ENCODE measurements at places on chromosomes 1 and 21.

DNA sequence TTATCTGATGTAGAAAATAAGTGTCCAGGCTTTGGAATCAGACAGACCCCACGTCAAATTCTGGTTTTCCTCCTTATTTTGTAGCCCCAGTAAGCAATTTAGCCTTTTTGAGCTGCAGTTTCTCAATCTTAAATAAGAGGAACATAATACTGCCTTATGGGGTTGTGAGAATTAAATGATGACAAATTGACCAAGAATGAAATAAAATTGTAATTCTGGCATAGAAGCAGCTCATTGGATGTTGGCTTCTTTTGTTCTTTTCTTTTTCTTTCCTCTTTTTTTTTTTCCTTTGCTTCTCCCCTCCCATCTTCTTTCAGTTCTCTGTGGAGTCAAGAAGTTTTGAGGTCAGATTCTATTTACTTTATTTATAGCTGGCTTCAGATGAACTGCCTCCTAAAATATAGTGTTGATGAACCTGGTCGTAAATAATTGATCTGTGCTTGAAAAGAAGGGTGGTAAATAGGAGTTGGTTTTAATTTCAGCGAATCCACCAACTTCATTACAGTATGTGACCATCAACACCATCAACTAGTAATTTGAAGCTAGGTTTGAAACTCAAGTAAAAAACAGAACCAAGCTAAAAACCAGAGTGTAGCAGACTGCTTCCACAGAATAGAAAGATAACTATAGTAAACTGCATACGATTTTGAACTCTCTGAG, 81.1 kb downstream of the CACHD1 start:
- no peak for DNase-seq

- no peak for DNase-seq
These were observed 368.5 kb downstream of the RPS6KC1 start for GRCh38 chr1:213419401-213420030.

DNA sequence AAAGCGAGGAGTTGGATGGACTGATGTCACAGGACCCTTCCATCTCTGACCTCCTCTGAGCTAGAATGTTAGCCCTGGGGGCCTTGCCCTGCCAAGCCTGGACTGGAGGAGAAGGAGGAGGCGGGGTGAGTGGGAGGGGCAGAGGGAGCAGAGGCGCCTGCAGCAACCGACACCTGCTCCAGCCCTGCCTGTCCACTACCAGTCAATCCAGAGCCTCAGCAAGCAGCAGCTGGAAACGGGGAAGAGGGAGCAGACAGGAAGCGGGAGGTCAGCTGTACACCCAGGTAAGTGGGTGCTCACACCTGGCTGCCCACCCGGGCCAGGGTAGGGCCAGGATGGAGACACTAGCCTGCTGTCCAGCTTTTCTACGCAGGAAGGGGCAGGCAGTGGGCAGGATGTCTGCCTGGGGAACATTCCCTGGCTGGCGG, at the start of gene IGFN1:
IGFN1 (plus strand) TSS at position 201 of the 428 bp plus-strand sequence. CDS start 2,470 bp downstream, outside the sequence.
- no peak for DNase-seq

- DNase-seq: no peak
These were observed 75.7 kb downstream of the BCAR3 start for GRCh38 chr1:93605812-93606512.

- DNase-seq: no peak
These were observed 588.1 kb downstream of the KIF26B start for GRCh38 chr1:245742896-245743295.

- no peak for DNase-seq
These were observed 320.2 kb upstream of the NFIA start for GRCh38 chr1:60762176-60762575.

DNA sequence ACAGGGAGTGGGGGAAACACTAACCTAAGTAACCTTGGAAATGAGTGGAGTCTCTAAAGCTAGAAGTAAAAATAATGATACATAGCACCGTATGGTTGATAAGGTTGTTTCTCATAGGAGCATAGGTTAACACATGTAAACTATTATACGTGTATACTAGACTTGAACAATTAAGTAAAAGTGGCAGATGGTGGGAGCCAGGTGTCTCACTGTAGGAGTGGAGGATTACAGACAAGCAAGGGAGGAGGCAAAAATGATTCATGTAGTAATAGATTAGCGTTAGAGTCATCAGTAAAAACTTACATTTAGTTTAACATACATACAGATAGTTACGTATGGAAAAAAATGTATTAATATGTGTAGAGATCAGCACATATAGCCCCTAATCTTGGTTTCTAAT, 138.4 kb upstream of the DSCAM start:
- no peak for DNase-seq

GRCh38 chr1:8077120-8077573, 51.0 kb upstream of the ERRFI1 start:
- peak; percentile 87 for DNase-seq

DNA sequence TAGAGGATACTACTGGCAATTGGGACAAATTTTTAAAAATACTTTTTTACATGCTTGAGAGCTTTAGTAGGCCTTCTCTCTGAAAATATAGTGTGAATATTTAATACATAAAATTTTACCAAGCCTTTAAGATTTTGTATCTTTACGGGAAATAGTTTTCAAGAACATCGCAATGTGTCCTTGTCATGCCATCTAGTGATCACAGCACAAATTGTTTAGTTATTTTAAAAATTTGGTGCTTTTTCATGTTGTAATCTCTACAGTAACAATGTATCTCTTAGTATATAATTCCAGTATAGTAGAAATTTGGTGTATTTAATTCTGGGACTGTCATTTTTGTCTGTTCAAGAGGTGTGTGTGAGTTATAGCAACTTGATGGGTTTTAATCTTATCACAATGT, 6.7 kb downstream of the CDC7 start:
- no peak for DNase-seq

DNA sequence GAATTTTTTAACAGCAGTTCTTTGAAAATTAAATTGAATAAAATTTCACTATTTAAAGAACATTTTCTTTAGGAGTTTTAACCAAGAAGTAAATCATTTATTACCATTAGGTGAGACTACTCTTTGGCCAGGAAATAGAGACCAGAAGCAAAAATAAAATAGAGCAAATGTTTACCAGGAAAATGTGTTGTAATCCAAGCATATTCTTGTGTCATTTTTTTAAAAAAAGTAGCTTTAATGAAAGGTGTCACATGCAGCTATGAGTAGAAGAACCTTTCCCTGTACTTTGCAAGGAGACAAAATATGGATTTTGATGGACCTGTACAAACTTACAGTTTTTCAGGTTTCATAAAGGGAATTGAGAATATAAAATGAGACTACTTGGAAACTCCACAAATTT, 140.8 kb downstream of the NFIA start:
- no peak for DNase-seq

- DNase-seq: no peak
These were observed 54.7 kb upstream of the MAN1A2 start for GRCh38 chr1:117312453-117313138.
